ENCODE measurements at places on chromosomes 5 and 9. TPM values are rescaled to one million over a fixed set of nuclear protein-coding genes. Genes with fewer than 3 reads are reported as not detected.

DNA sequence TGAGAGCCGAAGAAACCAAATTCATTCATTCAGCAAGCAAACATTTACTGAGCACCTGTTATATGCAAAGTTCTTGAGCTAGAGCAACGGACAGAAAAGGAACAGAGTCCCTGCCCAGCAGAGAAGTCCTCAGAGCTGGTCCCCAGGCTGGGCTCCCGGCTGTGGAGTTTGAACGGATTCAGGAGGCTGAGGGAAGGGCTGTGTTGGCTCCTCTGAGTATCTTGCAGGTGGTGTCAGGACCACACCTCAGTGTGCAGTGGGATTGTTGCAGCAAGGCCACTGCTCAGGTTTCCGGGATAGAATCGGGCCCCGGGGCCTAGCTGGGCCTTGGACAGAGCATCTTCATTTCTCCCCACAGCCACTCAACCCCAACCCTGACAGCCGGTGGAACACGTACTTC lies 5.1 kb downstream of the TBC1D13 start:
- no peak for DNase-seq
- no peaks in the 10 kb centered on the region for H3K27me3 ChIP-seq
- no peaks in the 10 kb centered on the region for H3K4me1 ChIP-seq
- H3K27ac ChIP-seq = no peak overlapping the region

- H3K27ac ChIP-seq = no peak overlapping the region
- no peak overlapping the region for H3K4me3 ChIP-seq
- no peaks in the 10 kb centered on the region for H3K36me3 ChIP-seq
- H3K27me3 ChIP-seq = peaks cover 2% of the 10 kb centered on the region
- no peak for DNase-seq
- H3K4me1 ChIP-seq = peaks cover 4% of the 10 kb centered on the region
Measured at GRCh38 chr5:170632985-170633234, 129.1 kb downstream of the KCNIP1 start.

GRCh38 chr9:88651682-88652633 lies 117.0 kb downstream of the NXNL2 start:
- no peak overlapping the region for H3K4me3 ChIP-seq
- peaks cover 17% of the 10 kb centered on the region for H3K4me1 ChIP-seq
- H3K36me3 ChIP-seq = no peaks in the 10 kb centered on the region
- peak overlapping the region; percentile 89 for H3K27ac ChIP-seq
- DNase-seq = peak; percentile 99
- no peaks in the 10 kb centered on the region for H3K27me3 ChIP-seq

- no peak overlapping the region for H3K4me3 ChIP-seq
- H3K36me3 ChIP-seq = no peaks in the 10 kb centered on the region
- peak; percentile 70 for DNase-seq
Measured at GRCh38 chr5:33180900-33181299, 259.9 kb upstream of the TARS1 start.

DNA sequence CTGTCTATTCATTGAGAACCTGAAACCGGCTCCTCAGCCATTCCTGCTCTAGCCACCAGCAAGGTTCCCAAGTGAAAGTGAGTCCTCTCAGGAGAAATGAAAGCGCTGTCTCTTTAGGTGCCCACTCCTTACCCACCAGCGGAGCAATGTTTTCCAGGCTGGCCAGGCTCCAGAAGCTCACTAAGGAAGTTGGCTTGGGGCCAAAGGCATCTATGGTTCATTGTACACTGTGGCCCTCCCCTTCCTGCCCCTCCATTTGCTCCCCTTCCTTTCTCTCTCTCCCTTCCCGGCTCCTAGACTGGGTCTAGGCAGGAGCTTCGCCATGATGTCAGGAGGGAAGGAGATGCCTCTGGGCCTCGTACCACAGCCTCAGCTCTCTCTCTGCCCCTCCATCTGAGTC lies 1.1 kb upstream of the GABRP start:
- H3K4me3 ChIP-seq = no peak overlapping the region
- DNase-seq = no peak
- H3K4me1 ChIP-seq = no peaks in the 10 kb centered on the region
- H3K27me3 ChIP-seq = peaks cover 14% of the 10 kb centered on the region
- no peaks in the 10 kb centered on the region for H3K36me3 ChIP-seq

GRCh38 chr5:107594253-107595045 lies 76.3 kb downstream of the EFNA5 start:
- no peaks in the 10 kb centered on the region for H3K27me3 ChIP-seq
- H3K4me3 ChIP-seq = no peak overlapping the region
- no peak for DNase-seq
- no peaks in the 10 kb centered on the region for H3K4me1 ChIP-seq
- H3K36me3 ChIP-seq = no peaks in the 10 kb centered on the region

GRCh38 chr9:87278971-87279733 lies 218.5 kb upstream of the DAPK1 start:
- H3K4me1 ChIP-seq = peaks cover 34% of the 10 kb centered on the region
- DNase-seq = peak; percentile 37
- H3K27me3 ChIP-seq = no peaks in the 10 kb centered on the region
- H3K27ac ChIP-seq = peak overlapping the region; percentile 70
- no peaks in the 10 kb centered on the region for H3K36me3 ChIP-seq

The BRD3OS gene
- total RNA-seq = 15.3 TPM

The GAPT gene
- total RNA-seq = not detected

The LHX6 gene
- under 0.01 TPM for total RNA-seq

The NOL8 gene
- 23.6 TPM for total RNA-seq

The SH3GLB2 gene
- total RNA-seq = 26.4 TPM

The PCDHGA7 gene
- 3.3 TPM for total RNA-seq

The SCGB3A2 gene
- not detected for total RNA-seq

All from IMR-90 (cell line).